ENCODE measurements at places on chromosomes 16 and 17. TPM values are rescaled to one million over a fixed set of nuclear protein-coding genes. Genes with fewer than 3 reads are reported as not detected.

Gene C17orf67
- 0.48 TPM for total RNA-seq

Gene CTRB1
- not detected for total RNA-seq

DNA sequence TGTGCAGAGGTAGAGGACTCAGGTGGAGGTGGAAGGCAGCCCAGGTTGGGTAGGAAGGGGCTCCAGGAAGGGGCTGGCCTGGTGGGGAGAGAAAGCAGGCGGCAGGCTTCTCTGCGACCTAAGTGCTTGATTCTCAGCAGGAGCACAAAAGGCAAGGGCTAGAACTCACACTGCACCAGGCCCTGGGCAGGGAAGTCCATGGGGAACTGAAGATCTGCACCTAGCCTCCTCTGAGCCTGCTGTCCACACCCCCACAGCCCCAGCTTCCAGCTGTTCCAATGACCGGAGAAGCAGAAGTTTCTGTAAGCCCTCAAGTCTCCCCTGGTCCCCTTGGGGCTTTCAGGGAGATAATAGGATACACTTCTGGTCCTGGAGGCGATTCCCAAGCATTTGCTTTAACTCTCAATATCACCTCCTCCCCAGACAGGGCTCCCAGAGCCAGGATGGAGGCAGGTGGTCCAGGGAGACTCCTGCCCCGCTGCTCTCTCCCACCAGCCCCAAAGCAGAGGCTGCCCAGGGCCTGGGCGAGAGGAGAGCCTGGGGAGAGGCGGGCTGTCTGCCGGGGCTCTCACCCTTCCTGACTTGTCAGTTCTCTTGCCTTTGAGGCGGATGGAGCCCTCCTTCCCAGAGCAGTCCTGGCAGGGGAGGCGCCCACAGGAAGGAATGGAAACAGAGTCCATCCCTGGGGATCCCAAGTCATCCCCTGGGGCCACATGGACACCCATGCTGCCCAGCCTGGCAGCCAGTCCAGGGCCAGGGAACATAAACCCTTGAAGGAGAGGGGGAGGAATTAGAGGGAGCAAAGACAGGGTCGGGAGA is 126.0 kb downstream of the RBFOX3 start:
- no peaks in the 10 kb centered on the region for H3K4me1 ChIP-seq
- H3K36me3 ChIP-seq = no peaks in the 10 kb centered on the region
- no peak for DNase-seq
- no peak overlapping the region for H3K27ac ChIP-seq
- peaks cover 59% of the 10 kb centered on the region for H3K27me3 ChIP-seq

DNA sequence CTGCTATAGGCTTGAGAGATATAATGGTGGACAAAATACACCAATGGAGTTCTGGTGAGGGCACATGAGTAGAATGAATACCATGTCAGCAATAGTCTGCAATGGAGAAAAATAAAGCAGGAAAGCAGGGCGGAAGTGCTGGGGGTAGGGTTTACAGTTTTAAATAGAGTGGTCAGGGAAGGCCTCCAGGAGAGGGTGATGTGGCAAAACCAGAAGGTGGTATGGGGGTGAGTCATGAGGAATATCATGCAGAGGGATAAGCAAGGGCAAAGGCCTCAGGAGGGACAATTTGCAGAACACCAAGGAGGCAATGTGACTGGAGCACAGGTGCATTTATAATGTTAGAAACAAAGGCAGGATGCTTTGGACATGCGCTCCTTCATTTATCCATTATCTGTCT is 102.0 kb downstream of the ITFG1 start:
- no peak overlapping the region for H3K27ac ChIP-seq
- H3K4me3 ChIP-seq = no peak overlapping the region
- no peaks in the 10 kb centered on the region for H3K4me1 ChIP-seq
- H3K36me3 ChIP-seq = no peaks in the 10 kb centered on the region
- no peak for DNase-seq
- no peaks in the 10 kb centered on the region for H3K27me3 ChIP-seq

DNA sequence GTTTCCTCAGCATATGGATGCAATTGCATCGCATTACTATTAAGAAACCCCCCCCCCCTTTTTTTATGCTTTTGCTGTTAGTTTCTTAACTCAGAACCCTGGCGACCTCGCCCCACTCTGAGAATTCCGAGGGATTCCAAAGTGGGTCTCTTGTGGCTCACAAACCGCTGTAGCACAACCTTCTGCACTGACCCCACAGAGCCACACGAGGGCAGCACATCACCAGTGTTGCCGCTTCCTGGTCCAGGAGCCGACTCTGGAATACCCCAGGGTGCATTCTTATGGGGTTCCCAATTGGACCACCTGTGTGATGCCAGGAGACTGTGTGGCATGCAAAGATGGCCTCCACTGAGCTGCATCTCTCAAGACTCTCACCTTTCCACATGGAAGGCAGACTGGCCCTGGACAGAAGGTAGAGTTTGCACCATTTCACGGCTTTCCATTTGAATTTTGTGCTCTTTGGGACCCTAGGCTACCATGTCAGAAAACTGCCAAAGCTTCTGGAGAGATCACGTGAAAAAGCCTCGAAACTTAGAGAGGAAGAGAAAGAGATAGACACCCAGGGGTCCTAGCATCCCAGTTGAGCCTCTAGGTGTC is 432.7 kb upstream of the ASIC2 start:
- H3K27me3 ChIP-seq = no peaks in the 10 kb centered on the region
- no peaks in the 10 kb centered on the region for H3K4me1 ChIP-seq
- H3K27ac ChIP-seq = no peak overlapping the region
- DNase-seq = no peak
- H3K36me3 ChIP-seq = no peaks in the 10 kb centered on the region
- H3K4me3 ChIP-seq = no peak overlapping the region

DNA sequence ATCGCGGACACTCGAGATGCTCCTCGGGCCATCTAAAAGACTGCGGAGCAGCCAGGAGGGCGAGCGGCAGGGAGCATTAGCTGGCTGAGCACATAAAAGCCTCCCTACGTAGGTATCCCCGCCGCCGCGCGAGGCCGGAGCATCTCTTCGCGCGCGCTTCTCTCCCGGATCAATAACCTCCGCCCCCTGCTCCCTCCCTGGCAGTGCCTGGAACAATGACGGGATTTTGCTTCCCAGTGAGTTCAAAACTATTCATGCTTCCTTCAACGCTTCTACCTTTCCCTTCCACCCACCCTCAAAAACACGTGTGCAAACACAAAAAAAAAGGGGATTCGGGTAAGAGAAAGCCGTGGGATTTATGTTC is 984 bp downstream of the CENPV start:
- H3K27ac ChIP-seq = no peak overlapping the region
- peak overlapping the region; percentile 73 for H3K4me3 ChIP-seq
- DNase-seq = no peak
- H3K4me1 ChIP-seq = no peaks in the 10 kb centered on the region
- no peaks in the 10 kb centered on the region for H3K27me3 ChIP-seq

Gene CCL18
- 116 TPM for total RNA-seq

Gene GAST
- not detected for total RNA-seq
